ENCODE measurements at places on chromosomes 4 and X. TPM values are rescaled to one million over a fixed set of nuclear protein-coding genes. Genes with fewer than 3 reads are reported as not detected.

Gene GEMIN8
- 18.2 TPM for polyA plus RNA-seq

Gene DAPP1
- not detected for polyA plus RNA-seq

Gene GABRE
- polyA plus RNA-seq, result 0.22 TPM

Gene XAGE1A
- polyA plus RNA-seq, result not detected

Gene NBDY
- 30.4 TPM for polyA plus RNA-seq

Measured in brain (organoid and tissue), 16 donors.